ENCODE measurements at places on chromosomes 12 and 14.

- no peak for DNase-seq
Measured at GRCh38 chr12:14927267-14927666, 11.1 kb downstream of the ERP27 start.

- DNase-seq, result no peak
Measured at GRCh38 chr14:103067231-103067954, 10.0 kb upstream of the CDC42BPB start.

DNA sequence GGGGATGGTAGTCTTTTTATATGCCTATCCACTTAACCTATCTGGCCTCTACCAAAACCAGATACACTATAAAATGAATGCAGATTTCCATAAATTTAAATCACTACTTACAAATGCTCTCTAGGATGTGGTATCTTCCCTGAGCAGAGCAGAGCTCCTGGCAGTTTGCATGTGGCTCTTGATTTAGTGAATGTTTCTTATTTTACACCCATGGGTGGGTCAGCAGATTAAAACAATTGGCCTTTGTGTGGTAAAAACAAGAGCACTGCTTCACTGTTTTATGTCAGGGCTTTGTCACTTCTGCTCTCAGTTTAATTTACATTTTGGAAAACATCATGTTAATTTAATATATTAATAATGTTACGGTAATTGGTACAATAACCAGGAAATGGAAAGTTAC lies 5.5 kb downstream of the TAS2R19 start:
- DNase-seq, result no peak

GRCh38 chr12:88662961-88663360 lies 82.7 kb upstream of the KITLG start:
- no peak for DNase-seq

DNA sequence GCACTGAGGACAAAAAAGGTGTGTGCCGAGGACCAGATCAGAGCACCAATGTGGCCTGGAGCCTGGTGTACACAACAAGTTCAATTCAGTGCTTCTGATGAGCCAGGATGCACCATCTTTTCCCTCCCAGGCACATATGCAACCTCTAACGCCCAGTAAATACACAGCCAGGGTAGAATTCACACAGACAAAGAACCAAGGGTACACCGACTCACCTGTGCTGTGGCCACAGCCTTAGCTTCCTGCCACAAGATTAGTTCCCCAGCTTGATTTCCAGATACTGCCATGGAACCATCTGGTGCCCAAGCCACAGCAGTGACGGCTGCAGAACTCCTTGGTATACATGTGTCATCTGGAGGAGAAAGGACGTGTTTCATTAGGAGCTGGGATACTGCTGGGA lies 29.4 kb downstream of the PARP2 start:
- DNase-seq, result no peak

GRCh38 chr12:63753743-63754142 lies 26.0 kb upstream of the RXYLT1 start:
- no peak for DNase-seq

DNA sequence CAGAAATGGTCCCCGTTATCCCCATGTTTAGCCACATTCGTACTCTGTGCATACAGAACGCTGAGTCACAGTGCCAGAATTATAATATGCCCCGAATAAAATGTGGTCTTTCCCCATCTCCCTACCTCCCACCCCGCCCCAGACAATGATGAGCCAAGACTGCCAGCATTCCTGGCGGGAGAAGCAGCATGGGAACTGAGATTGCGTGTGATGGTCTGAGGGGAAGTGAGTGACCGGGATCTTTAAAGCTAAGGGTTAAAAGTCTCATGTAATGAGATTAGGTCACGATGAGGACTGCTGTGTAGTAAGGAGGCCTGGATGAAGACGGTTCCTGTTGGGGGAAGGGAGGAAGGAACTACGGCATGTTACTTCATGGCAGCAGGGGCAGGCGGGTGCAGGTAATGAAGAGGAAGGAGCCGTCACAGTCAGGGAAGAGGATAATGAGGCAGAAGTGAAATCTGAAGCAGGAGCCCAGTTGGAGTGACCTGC lies 243.3 kb upstream of the FKBP4 start:
- DNase-seq, result no peak

DNA sequence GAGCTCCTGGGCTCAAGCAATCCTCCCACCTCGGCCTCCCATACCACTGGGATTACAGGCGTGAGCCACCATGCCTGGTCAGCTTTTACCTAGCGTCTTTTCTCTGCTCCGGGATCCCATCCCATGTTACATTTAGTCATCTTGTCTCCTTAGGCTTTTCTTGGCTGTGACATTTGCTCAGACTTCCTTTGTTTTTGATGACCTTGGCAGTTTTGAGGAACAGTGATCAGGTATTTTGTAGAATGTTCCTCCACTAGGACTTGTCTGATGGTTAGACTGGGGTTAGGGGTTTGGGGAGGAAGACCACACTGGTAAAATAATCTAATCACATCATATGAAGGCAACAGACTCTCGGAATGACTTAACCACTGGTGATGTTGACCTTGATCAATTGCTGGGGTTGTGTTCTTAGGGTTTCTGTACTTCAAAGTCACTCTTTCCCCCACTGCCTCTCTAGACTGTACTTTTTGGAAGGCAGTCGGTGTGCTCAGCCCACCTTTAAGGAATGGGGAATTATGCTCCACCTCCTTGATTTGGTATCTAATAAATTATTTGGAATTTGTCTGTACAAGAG lies 48.4 kb downstream of the RIN3 start:
- DNase-seq, result no peak

DNA sequence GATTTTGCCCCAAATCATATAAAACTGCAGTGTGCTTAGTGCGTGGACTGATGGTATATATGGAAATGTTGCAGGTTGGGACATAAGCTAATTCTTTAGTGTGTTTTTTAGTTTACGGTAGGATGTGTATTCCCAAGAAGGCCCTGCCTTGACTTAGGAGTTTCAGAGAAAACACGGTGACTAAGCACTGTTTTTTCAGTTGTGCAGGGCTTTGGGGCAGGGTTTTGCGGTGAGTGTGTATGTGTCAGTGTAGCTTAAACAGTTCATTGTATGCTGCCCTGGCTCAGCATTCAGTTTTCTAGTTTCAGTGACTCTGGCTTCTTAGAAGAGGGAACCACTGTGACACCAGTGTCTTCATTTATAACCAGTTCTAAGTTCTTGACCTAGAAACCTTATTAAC lies 101.2 kb downstream of the AKAP6 start:
- no peak for DNase-seq

DNA sequence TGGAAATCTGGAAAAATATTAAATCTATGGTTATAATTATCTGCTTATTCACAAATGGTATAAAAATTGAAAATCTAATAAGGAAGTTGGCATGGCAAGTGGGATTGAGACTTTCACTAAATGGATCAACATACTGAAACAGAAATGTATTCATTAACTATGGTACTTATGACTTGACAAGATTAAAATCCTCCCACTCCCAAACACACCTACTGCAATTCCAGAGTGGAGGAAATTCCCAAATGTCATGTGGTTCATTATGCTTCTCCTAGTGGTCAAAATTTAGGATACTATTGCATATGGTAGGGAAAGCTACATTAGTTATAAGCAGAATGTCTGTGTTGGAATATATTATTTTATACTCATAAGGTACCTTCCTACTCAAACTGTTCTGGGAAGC lies 265.3 kb upstream of the PRICKLE1 start:
- no peak for DNase-seq

GRCh38 chr12:76714415-76714814 lies 49.5 kb upstream of the ZDHHC17 start:
- no peak for DNase-seq

DNA sequence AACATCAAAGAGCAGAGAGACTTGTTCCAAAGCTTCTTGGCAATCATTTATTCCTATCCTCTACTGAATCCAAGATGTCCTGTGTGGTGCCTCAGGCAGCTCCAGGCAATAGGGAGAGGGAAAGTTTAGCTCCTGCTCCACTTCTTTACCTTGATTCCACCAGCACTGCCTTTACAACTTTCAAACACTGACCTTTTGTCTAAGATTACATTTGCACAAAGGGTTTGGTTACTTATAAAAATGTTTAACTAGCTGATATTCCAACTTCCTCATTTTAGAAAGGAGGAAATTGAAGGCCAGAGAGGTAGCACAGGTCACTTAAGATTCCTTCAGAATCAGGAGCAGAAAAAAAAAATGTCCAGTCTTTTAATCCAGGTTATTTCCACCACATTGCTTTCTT lies 192.7 kb downstream of the BTG1 start:
- DNase-seq, result no peak

- DNase-seq, result no peak
Measured at GRCh38 chr12:108911915-108912314, 32.0 kb downstream of the DAO start.

- peak; percentile 83 for DNase-seq
Measured at GRCh38 chr12:131104463-131105350, 151.0 kb downstream of the ADGRD1 start.

GRCh38 chr12:22467190-22467589 lies 77.2 kb downstream of the C2CD5 start:
- no peak for DNase-seq

DNA sequence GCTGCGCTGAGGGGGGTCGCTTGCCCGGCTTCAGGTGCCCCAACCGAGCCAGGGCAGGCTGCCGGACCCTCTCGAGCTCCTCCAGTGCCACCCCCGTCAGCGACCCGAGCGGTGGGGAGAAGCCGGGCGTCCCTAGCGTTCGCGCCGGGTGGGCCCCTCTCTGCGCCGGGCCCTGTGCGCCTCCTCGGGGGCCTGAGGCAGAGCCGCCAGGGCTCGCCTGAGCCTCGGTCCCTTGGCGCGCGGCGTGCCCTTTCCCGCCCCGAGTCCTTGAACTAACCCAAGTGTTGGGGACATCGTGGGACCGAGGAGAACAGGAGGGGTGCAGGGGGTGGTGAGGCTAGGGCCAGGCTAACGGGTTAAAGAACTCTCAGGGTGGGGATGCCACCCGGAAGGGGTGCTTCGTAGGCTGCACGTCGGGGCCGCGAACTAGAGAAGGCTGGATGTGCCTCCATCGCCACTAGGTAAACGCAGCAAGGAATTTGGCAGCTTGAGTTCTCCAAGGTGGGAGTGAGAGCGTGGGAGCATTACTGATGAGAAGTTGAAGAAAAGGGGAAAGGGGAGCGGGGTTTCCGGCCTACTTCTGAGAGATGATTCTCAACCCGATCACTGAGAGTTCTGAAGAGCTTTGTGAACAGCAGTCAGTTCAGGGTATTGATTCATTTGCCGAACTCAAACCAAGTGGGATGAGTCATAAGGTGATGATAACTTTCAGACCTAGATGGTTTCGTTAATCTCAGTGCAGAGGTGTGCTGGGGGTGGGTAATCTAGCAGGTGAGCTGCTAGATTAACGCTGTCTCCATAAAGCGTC lies 618 bp downstream of the RNF34 start:
- peak; percentile 58 for DNase-seq

GRCh38 chr14:52494444-52494843 lies 57.9 kb downstream of the TXNDC16 start:
- DNase-seq, result no peak

- DNase-seq, result peak; percentile 45
Measured at GRCh38 chr12:12441843-12442461, 85.1 kb downstream of the BORCS5 start.

DNA sequence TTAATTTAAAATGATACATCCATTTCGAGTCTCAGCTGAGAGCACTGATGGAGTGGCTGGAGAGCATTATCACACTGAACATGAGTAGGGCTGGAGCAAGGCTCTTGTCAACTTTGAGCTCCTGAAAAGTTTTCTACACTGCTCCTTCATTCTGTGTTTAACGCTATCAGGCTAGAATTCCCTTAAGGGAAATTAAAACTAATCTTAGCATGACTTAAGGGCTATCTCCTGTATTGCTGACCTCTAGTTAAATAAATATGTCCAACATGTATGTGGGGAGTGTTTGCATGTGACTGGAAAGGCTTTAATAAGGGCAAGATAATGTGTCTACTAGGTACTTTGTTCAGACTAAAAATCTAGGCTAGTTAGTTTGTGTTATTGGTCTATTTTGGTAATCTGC lies 116.7 kb upstream of the CAND1 start:
- no peak for DNase-seq

GRCh38 chr12:121288158-121288845 lies 8.2 kb downstream of the CAMKK2 start:
- peak; percentile 52 for DNase-seq
